ENCODE measurements at places on chromosomes 6 and 20.

GRCh38 chr6:124466949-124467348 lies 495.3 kb upstream of the RNF217 start:
- DNase-seq, result no peak

DNA sequence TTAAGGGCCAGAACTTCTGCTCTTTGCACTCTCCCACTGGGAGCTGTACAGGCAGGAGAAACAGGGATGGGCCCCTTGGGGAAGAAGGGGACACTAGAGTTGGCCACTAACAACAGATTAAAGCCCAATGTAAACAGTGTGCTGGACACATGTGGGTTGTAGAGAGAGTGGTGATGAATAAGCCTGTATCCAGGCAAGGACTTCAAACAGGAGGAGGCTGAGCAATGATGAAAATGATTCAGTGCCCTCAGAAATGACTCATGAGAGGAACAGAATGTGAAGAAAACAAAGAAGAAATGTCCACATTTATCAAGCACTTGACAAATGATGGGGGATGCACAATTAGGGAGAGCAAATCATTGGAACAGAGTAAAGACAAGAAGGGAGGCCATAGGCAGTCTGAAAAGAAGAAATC lies 242.3 kb downstream of the TBX18 start:
- peak; percentile 98 for DNase-seq

GRCh38 chr6:82442061-82442719 lies 78.6 kb downstream of the TPBG start:
- DNase-seq, result no peak

DNA sequence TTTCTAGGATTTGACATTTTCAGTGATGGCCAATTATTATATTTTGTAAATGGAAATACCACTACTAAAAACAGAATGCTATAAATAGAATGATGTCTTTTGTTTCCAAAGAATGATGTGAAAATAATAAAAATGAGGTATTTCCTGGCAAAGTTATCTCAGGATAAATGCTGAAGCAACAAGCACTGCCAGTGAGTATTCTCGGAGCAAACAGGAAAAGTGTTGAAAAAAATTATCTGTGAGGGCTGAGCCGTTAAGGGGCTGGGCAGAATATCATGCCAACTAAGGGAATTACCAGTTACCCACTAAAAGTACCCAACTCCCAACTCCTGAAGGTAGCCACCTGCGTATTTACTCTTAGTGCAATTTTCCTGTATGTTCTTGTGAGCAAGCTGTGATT lies 23.6 kb upstream of the SCAF8 start:
- DNase-seq, result no peak

DNA sequence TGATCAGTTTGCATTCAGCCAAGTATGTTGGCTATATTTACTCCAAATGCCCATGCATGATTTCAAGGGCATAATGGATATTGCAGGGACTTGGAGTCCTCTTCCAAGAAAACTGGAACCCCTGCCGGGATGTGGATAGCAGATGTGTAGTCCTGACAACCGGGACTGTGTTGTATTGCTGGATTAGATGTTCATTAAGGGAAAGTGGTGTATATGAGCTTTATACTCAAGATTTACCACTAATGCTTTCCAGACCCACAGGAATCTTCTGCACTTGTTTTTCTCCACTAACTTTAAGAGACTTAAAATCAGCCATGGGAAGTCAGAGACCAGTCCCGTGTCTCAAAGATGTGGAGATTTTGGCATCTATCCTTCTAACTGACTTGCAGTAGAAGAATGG lies 770.9 kb downstream of the HDGFL1 start:
- DNase-seq, result no peak

DNA sequence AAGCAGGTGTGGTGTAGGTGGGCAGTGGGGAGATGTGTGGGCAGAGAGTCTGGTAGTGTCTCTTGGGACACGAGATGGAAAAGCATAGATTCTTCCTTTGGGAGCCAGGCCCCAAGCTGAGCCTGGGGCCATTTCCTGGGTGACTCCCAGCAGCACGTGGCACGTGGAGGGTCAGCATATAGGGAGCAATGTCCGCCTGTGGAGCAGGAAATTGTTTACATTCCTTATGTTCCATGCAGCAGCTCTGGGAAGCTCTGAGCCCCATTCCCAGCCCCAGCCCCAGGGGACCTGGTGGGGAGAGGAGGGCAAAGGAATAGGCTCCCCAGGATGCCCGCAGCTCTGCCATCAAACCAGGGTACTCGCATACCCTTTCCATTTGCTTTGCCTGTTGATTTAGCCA lies 57.6 kb downstream of the DAAM2 start:
- no peak for DNase-seq

- DNase-seq, result no peak
Observed at GRCh38 chr6:12508553-12508952, 208.0 kb upstream of the PHACTR1 start.

DNA sequence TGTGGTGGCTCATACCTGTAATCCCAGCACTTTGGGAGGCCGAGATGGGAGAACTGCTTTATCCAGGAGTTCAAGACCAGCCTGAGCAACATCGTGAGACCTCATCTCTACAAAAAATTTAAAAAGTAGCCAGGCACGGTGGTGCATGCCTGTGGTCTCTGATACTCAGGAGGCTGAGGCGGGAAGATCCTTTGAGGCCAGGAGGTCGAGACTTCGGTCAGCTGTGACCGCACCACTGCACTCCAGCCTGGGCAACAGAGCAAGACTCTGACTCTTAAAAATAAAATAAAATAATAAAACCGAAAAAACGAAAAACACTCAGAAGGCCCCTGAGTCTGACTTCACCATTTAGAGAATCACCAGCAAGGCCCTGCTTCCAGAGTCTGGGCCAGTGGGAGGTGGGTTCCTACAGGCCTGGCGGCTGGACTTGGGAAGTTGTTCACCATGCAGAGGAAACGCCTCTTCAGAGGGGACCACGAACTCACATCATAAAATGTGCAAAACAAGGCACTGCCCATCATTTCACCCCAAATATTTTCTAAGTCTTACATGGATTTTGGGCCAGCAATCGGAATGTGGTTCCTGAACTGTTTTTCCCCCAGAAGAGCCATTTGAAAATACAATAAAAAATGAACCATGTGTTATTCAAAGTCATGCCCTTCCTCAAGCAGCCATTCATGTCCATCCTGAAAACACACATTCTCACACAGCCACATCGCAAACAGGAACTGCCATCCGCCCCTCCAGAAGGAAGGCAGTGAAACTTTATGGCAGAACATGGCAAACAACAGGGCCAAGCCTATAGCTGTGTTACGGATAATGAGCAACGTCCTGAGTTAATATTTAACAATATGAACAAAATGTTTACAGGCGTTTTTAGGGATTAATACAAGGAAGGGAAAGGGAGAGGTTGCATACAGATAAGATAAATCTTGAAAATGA lies 57.8 kb downstream of the SLC22A23 start:
- no peak for DNase-seq

DNA sequence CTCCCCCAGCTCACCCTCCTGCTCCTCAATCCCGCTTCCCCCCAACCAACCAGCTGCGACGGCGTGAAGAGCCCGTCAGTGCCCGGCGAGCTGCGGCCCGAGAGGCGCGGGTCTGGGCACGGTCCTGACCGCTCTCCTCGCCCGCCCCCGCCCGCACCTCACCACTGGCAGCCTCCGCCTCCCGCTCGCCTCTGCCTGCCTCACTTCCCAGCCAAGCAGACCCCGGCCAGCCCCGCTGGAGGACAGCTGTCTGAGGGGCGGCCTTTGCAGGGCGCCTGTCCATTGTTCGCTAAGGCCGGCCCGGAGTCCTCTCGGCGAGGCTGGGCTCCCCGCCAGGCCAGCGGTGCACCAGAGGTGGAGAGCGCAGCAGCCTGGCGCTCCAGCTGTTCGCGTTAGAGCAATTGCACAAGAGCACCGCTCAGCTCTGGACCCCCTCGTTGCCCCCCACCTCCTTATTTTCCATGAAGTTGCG lies 1.3 kb downstream of the SOBP start:
- DNase-seq, result peak; percentile 50

DNA sequence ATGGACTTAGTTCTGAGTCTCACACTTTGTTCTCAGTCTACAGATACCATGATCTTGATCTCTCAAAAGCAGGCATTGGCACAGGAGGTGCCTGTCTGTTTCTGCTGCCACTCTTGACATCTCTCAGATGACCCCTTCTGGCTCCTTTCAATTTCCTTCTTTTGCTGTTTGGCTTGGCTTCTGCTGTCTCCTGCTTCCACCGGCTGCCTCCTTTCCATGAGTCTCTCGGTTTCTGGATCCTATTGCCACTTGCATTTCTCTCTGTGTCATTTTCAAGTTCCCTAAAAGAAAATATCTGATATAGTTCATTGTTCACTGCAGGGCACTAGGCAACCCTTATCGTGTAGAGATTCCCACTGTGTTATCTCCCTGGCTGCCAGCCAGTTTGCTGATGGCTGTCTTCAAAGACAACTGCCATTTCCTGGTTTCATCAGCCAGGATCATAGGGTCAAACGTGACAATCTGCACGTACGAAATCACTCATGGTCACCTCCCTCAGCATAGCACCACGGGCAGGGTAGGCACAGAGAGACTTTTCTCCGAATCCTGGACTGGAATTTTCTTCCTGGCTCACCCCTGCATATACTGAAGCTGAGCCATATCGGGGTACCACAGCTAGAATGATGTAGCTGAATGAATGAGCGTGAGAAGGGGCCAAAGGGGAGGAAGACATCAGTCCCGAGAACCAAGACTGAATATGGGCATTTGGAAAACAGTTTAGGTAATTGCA lies 144.6 kb upstream of the TMEM170B start:
- DNase-seq, result no peak

GRCh38 chr20:1724901-1725300 lies 67.3 kb upstream of the SIRPG start:
- DNase-seq, result no peak

GRCh38 chr20:37688093-37688492 lies 5.7 kb upstream of the CTNNBL1 start:
- DNase-seq, result no peak
